ENCODE measurements at places on chromosomes 5 and 9.

- DNase-seq: no peak
Observed at GRCh38 chr5:102691434-102691833, 63.7 kb upstream of the PAM start.

DNA sequence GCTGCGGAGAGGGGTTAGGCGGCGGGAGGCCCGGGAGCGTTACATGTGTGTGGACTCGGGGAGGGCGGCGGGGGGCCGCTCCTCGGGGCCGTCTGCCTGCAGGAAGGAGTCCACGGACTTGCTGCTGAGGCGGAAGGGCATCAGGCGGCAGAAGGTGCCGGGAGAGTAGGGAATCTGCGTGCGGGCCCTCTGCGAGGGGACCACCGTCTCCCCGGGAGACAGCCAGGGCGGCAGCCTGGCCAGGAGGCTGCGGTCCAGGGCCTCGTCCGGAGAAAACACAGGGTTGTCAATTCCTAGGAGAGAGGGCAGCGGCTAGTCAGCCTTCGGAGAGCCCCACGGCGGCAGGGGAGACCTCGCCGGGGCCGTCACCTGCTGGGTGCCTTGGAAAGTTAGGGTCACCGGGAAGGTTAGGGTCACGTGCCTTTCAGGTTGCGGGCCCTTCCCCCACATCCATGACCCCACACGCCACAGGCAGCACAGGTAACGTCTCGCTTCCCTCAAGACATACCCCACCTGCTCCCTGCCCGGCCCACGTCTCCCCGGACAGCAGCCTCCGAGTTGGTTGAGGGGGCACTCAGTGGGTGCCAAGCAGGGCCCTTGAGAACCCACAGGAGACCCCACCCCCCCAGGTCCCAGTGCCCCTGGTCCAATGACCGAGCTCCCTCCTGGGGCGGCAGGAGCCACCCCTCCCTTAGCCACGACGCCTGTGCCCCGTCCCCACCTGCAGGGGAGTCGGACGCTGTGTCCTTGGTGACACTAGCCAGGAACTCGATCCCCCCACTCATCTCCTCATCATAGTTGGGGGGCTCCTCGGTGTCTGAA lies 32.1 kb downstream of the EXOC3 start:
- no peak for DNase-seq

GRCh38 chr9:101591787-101592446 lies 2.9 kb downstream of the PPP3R2 start:
- no peak for DNase-seq

DNA sequence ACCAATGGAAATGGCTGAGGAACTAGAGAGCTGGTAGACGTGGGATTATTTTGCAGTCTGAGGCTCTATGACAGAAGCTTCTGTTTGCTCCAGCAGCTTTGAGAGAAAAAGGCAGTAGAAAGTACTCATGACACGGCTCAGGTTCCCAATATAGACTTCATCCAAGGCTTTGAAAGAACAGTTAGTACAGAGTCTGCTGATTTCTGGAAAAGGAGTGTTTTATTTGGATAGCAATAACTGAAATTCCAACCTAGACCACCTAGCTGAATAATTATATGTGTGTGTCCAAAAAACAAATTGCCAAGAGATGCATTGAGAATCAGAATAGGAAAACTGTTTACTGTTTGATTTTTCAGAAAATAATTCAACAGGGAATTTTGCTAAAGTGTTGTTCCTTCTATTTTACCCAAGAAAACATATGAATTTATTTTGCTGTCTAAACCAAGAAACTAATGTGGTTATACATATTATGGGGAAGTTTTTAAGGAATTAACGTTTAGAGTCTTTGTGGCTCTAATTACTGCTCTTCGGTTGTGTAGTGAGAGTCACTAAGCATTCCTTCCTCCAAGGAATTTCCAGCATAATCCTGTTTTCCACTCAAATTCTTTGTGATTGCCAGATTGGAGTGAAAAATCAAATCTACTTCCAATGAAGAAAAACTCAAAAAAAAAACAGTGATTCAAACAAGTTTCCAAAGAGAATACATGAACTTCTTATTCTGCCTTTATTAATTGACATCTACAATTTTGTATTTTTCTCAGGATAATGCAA lies 18.1 kb upstream of the MTX3 start:
- no peak for DNase-seq

GRCh38 chr5:154403776-154404387 lies 41.9 kb upstream of the SAP30L start:
- DNase-seq: no peak
